ENCODE measurements at places on chromosomes 3 and 15. TPM values are rescaled to one million over a fixed set of nuclear protein-coding genes. Genes with fewer than 3 reads are reported as not detected.

DNA sequence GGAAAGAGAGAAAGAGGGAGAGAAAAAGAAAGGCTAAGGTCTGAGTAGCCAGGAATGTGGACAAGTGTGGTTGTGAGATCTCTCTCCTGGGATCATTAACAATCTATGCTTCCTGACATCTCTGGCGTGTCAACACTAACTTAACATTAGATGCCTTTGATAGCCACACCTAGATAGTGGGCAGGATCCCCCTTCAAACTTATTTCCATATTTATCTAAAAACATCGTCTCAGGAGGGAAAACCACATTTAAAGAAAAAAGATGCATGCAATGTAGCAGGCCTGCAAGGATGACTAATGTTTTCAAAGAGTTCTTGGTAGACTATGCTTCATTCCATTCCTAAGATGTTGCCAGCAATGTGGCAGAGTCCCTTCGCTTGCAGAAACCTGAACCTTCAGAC lies 80.9 kb downstream of the MLH1 start:
- no peak for DNase-seq

DNA sequence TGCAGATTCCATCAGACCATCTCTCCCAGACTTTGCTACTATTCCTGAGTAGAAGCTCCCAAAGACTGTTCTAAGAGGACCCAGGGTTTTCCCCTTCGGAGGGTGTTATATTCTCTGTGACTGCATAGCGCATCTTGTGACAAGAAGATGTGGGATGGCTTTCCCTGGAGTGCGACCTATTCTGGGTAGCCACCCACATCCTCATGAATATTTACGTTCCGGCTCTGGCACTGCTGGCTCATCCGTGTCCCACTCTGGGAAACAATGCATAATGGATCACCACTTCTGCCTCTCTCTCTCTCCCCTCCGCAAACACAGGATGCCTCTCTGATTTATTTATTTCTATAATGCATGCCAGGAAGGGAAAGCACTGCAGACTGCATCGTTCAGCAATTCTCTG lies 166.1 kb downstream of the PYDC2 start:
- DNase-seq: peak; percentile 56

- no peak for DNase-seq
These were observed 55.2 kb upstream of the KCNH8 start for GRCh38 chr3:19093084-19093483.

DNA sequence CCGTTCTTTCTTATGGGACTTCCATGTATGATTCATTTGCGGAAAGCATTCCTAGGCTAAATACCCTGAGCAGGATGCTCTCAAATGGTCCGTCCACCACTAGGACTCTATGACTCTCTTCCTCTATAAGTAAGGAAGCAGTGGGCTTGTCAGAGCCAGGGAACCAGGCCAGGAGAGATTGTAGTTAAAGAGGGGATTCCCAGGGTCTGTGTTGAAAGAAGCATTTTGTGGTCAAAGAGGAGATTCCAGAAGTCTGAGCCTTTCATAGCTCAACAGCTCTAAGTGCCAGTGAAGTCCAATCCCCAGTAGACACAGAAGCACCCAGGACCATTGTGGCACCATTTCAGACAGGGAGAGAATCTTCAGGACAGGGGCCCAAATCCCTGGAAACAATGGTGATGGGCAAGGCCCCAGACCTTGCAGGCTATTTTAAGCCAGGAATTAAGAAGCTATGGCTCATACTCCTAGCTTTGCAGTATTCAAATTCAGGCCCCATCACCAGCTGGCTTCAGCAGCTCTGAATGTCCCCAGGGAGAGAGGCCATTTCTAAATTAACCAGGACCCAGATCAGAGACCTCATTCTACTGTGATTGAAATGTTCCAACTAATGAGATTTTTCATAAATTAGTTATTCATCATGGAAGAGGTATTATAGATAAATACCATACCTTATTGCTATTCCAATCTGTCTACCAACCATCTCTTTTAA lies 81.7 kb downstream of the CD47 start:
- no peak for DNase-seq

DNA sequence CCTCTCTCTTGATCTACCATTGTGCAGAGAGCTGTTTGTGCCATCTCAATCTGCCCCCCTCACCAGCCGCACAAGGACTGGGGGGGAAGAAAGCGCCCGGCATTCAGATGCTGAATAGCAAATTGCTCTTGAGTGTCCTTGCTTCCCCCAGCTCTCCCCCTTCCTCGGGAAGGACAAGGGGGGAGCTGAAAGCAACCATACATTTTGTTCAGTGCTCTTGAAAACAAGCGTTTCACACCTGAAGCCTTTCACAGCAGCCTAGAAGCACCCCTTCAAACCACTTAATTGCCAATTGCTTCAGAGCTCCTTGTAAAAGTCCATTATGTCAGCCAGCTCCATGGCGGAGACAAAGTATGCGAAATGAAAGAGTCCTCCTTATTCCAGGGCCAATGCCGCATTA lies 540.1 kb downstream of the NR2F2 start:
- DNase-seq: no peak

DNA sequence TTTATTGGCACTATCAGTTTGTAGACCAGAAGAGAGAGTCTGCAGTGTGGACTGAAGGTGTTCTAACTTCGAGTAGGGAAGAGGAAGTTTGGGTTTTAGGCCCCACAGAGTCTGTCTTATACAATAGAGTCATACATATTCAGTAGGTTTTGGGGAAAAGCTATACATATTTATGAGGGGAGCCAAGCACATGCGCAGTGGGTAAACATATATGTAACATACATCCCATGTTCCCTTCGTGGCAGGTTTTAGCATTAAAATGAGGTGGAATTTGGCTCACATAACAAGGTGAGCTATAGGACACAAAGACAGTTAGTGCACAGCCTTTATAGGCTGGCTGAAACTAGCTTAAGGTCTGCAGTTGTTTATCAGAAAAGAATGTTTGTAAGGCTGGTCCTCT lies 4.9 kb downstream of the GALK2 start:
- DNase-seq: no peak

DNA sequence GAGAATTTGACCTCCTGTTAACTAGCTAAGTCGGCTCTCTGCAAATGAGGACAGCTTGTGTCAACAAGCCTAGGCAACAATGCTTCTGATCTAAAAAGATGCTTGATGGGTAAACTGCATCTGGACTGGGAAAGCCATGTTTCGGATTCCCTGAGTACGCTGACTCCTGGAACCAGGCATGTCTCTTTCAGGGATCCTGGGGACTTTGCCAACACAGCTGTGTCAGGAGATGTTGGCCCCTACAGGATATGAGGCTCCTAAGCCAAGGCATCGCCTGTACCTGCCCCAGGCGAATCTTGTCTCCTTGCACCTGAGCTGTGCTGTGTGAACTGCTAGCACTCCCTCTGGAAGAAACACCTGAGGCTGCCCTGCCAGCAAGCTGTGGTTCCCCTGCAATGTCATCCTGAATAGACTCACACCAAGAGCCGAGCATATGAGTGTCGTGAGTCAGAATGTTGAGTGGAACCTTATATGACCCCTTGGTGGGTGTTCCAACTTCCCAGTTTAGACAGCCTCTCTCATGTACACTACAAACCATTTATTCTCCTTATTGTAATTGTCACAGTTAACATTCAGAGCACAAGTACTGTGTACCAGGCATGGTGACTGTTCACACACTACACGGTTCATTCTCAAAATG lies 17.0 kb downstream of the EOGT start:
- DNase-seq: no peak

DNA sequence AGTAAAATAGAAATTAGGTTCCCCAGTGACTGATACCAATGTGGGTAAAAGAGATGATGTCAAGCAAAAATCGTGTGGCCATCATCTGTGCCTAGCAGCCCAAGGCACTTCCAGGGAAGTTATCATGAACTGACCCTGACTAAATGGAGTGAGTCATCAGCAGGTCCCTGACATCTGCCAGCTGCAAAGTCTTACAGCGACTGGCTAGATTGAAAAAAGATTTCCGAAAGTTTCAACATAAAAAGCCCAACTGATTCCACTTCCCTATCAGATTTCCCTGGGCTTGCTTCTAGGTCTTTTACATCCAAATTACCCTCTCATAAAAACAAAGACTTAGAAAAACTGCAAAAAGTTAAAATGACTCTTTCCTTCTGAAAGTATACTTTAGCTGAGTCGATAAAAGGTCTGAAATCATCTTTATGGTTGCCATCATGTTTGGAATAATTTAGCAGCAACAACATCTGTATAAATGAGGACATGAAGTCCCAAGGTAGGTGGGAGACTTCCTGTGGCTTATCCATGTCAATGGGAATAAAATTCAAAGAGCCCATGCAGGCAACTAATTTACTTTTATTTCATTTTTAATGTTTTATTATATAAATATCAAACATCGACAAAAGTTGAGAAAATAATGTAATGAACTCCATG lies 342.8 kb downstream of the ERC2 start:
- no peak for DNase-seq

DNA sequence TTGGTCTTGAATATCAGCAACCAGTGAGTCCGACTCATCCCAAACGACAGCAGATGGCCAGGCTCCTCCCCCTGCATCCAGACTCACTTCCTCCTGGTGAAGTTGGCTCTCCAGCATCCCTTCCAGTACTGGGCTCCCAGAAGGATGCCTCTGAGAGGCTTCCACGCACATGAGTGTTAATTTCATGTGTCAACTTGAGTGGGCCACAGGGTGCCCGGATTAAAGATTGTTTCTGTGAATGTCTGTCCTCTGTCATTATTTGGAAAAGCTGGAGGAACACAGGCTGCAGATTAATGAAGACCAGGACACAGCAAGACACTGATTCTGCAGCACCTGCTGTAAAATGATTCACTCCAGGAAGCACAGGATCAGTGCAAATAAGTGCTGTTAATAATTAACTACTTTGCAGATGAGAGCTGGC lies 99.8 kb downstream of the ATP10A start:
- no peak for DNase-seq

- no peak for DNase-seq
These were observed 31.6 kb upstream of the CEP152 start for GRCh38 chr15:48842501-48842900.

DNA sequence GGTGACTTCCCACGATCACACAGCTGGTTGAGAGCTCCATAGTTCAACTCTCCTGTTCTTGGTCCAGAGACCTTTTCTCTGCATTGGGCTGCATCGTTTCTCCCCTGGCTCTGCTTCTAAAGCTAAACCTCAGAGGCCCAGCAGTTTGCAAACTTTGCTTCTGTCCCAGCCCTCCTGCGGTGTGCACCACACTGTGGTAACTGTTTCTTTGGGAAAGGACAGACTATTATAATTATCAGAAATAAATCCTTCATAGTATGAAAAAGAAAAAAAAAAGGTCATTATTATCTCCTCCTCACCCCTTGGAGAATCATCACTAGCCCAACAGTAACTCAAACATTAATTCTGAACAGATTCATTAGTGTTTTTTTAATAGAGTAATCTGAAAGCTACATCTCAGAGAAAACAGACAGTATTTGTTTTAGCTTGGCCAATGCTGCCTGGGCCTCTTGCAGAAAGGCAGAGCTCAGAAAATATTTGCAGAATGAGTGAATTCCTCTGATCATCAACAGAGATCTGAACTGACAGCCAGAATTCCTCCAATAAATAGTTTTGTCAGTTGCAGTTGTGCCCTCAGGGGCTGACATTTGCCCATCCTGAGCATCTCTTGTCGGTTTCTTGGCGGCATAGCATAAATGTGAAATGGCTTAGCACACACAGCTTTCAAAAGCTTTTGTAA lies 52.9 kb downstream of the BFSP2 start:
- DNase-seq: no peak

- no peak for DNase-seq
These were observed 30.0 kb downstream of the XXYLT1 start for GRCh38 chr3:195240939-195241338.

GRCh38 chr3:10398341-10398740 lies 77.4 kb upstream of the SEC13 start:
- no peak for DNase-seq

GRCh38 chr3:10155123-10155472 lies 9.6 kb upstream of the IRAK2 start:
- no peak for DNase-seq

GRCh38 chr15:70636540-70637165 lies 126.7 kb downstream of the UACA start:
- DNase-seq: no peak

Gene NGRN
- 241 TPM for total RNA-seq

Gene NR2E3
- total RNA-seq: 0.16 TPM

Gene LRTM1
- total RNA-seq: not detected

Gene MME
- total RNA-seq: 7.2 TPM

Gene GABRA5
- 38.1 TPM for total RNA-seq
